ENCODE measurements at places on chromosomes 3 and 15. TPM values are rescaled to one million over a fixed set of nuclear protein-coding genes. Genes with fewer than 3 reads are reported as not detected.

HRH1 gene
- 3.3 TPM for polyA plus RNA-seq

CFAP100 gene
- 0.61 TPM for polyA plus RNA-seq

GNAT1 gene
- not detected for polyA plus RNA-seq

ATP13A5 gene
- polyA plus RNA-seq = not detected

PTPN23 gene
- 21.3 TPM for polyA plus RNA-seq

AGTR1 gene
- 20.1 TPM for polyA plus RNA-seq

ADAMTS7 gene
- polyA plus RNA-seq = 21.3 TPM

HMG20A gene
- polyA plus RNA-seq = 74.6 TPM

GABRG3 gene
- 0.71 TPM for polyA plus RNA-seq

FAM3D gene
- polyA plus RNA-seq = 1.1 TPM

TMC3 gene
- 0.21 TPM for polyA plus RNA-seq

WNT5A gene
- polyA plus RNA-seq = 49.8 TPM

CCR3 gene
- polyA plus RNA-seq = not detected

ROPN1 gene
- polyA plus RNA-seq = not detected

IL17RD gene
- 55.1 TPM for polyA plus RNA-seq

SLC51A gene
- 8.2 TPM for polyA plus RNA-seq

AMIGO3 gene
- polyA plus RNA-seq = 1.2 TPM

- DNase-seq = no peak
These were observed 77.4 kb upstream of the SLCO3A1 start for GRCh38 chr15:91776104-91776503.

- no peak for DNase-seq
These were observed 22.2 kb downstream of the STRIT1 start for GRCh38 chr3:155271343-155271613.

GRCh38 chr15:72737723-72738122, 45.8 kb downstream of the ADPGK start:
- no peak for DNase-seq

GRCh38 chr3:119636249-119636648, 24.1 kb downstream of the POPDC2 start:
- DNase-seq = no peak

- DNase-seq = no peak
These were observed 4.5 kb upstream of the IP6K1 start for GRCh38 chr3:49790626-49791411.

DNA sequence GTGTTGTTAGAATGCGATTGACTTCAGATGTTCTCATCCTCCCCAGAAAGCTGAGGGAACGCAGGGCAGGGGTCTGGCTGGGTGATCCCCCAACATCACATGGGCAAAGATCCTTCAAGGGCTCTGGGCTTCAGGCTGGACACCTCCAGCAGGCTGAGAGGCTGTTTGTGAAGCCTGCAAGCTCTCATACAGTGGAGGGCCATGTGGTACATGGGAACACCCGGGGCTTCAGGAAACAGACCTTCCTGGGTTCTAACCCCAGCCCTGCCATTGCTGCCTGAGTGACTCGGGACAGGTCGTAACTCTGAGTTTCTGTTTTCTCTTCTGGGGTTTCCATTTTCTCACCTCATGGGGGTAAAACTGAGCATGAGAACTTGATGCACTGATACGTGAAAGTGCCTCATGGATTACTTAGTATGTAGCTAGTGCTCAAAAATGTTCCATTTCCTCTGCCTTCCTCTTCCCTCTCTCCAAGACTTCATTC, 81.2 kb downstream of the TLE3 start:
- DNase-seq = no peak

GRCh38 chr3:190481779-190482178, 32.1 kb upstream of the TMEM207 start:
- DNase-seq = no peak

GRCh38 chr15:96047255-96047931, 283.1 kb upstream of the NR2F2 start:
- no peak for DNase-seq

DNA sequence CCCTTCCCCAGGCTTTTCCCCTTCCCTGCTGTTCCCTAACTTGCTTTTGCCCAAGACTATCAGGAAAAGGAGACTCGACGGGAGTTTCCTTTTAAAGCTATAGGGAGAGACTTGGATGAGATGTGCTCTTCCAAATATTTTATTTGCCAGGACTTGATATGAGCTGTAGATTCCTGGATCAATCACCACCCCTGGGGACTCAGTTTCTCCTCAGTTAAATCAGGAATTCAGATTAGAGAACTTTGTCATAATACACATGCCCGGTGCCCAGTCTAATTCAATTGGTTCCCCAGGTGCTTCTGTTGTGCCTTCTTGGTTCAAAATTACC, 46.6 kb downstream of the SMAD6 start:
- no peak for DNase-seq

DNA sequence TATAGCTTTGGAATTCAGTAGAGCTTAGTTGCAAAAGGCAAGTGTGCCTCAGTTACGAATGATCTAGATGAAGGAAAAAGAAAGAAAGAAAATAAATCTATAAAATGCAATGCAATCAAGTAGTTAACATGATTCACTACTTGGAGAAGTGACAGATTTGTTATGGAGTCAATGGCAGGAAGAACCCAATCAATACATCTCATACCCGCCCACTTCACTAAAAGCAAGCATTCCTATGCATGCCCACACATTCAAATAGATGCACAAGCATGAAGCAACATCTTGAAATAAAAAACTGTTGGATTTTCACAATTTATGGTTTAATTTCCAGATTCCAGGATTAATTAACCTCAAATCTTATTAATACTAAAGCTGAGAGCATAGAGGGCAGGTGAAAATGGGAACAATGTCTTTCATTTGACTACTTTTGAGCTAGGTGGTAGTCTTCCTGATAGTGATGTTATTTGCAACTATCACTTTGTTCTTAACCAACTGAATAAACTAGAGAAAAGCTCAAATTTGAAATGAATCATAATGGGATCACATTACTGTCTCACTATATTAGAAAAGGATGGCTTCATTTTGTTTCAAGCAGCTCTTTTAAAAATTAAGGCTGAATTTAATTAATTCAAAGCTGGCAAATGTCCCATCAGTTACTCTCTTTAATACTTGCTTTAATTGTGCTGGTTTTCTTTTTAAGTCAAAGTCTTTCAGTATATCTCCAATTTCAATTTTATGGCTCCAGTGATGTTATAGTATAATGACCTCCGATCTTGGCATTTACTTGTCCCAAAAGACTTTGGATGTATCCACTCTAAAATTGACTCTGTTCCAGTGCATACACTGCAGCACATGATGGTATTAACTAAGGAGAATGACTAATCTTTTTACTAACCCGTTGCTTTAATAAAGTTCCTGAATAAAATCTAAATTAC, 46.7 kb upstream of the CCDC50 start:
- DNase-seq = no peak

DNA sequence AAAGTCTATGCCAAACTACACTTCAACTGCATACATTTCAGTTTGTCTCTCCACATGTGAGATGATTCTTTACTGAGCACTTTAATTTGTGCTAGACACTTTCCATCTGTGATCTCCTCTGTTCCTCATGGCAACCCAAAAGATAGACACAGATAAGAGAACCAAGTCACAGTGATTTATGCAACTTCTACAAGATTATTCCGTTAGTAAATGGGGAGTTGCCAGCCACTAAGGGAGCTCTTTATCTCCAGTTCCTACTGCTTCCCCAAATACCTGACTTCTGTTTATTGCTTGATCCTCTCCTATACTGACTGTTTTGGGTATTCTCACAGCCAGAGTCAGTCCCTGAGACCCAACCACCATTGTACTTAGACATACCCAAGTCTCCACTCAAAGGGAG, 24.1 kb upstream of the AKAP13 start:
- no peak for DNase-seq

- no peak for DNase-seq
These were observed at the start of gene GADL1 for GRCh38 chr3:30894521-30895251. Gene GADL1 (minus strand): TSS chr3:30894661. CDS start chr3:30894614, 47 bp downstream.

DNA sequence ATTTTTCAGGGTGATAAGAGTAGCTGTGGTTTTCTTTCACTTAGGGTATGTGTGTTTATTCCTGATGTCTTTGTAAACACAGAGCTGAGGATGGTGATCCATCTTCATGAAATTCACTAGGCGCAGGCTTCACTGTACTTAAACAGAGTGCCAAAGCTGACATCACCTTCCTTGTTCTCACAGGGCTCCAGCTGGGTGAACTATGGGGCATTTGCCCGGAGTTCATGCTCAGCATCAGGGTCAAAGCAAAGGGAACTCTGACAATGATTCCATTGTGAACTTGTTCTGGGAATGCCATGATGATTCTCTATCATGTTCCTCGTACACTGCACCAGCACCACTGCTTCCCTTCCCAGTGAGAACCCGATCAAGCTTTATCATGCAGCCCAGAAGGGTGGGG, 184.8 kb upstream of the P2RY1 start:
- no peak for DNase-seq

GRCh38 chr3:170751083-170751898, 118.7 kb downstream of the RPL22L1 start:
- no peak for DNase-seq

DNA sequence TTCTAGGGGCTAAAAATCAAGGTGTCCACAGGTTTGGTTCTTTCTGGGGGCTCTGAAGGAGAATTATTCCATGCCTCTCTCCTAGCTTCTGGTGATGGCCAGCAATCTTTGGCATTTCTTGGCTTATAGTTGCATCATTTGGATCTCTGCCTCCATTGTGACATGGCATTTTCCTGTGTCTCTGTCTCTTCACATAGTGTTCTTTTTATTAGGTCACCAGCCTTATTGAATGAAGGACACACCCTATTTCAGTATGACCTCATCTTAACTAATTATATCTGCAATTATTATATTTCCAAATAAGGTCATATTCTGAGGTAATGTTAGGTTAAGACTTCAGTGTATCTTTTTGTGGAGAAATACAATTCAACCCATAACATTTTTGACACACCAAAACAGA, 3.2 kb upstream of the GBE1 start:
- no peak for DNase-seq

GRCh38 chr3:137134431-137134830, 176.6 kb downstream of the IL20RB start:
- DNase-seq = no peak

DNA sequence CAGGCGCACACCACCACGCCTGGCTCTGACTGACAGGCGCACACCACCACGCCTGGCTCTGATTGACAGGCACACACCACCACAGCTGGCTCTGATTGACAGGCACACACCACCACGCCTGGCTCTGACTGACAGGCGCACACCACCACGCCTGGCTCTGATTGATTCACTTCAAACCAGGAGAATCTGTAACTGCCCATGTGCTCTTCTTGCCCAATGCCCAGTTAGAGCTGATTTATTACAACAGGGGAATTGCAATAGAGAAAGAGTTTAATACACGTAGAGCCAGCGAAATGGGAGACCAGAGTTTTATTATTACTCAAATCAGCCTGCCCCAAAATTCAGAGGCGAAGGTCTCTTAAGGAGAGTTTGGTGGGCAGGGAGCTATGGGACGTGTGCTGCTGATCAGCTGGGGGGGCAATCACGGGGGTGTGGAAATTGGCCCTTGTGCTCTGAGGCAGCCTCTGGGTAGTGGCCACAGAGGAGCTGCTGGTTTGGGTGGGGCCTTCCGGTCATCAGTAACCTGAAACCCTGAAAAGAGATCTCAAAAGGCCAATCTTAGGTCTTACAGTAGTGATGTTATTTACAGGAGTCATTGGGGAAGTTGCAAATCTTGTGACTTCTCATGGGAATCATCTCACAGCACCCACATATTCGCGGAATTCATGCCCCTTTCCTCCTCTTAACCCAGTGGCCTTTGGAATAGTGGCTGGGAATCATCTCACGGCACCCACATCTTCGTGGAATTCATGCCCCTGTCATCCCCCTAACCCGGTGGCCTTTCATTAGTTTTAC, 63.8 kb upstream of the TFRC start:
- no peak for DNase-seq

GRCh38 chr3:30720586-30721313, 114.3 kb downstream of the TGFBR2 start:
- DNase-seq = no peak

GRCh38 chr15:92159906-92160841, 233.5 kb upstream of the ST8SIA2 start:
- no peak for DNase-seq

DNA sequence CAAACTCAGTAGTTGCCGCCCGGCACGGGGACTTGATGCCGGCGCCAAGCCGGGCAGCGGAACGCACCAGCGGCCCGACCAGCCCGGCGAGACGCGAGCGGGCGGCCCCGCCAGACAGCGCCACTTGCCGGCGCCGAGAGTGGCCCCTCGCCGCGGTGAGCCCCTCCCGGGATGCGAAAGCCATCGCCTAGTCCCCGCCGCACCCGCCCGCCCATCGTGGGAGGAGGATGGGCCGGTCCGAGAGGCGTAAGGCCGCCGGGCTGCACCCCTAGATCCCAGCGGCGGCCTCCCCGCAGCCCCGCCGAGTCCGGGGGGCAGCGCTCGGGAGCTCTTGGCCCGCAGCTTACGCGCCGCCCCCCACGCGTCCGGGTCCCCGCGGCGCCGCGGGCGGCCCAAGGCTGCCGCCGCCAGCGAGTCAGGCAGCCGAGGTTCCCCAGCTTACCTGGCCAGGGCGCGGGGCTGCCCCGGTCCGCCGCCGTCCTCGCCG, 609 bp downstream of the GOLGA8A start:
- peak; percentile 22 for DNase-seq

GRCh38 chr3:94972066-94972465, 909.2 kb downstream of the NSUN3 start:
- DNase-seq = no peak

DNA sequence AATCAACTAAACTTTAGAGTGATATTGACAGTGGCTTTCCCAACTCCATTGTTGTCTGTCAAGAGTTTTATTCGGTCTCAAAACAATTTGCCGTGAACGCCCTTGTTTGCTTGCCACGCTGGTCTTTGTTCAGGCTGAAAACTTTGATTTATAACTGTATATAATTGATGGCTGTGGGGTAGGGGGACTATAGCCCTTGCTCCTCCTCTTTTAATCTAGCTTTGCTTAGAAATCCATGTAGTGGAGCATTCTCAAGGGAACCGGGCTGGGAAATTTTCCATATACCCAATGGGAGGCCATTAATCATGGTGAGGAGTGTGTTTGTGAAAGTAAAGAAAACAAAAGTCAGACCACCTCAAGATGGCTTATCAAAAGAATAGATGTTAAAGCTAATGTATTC, 339.8 kb upstream of the RARB start:
- no peak for DNase-seq

DNA sequence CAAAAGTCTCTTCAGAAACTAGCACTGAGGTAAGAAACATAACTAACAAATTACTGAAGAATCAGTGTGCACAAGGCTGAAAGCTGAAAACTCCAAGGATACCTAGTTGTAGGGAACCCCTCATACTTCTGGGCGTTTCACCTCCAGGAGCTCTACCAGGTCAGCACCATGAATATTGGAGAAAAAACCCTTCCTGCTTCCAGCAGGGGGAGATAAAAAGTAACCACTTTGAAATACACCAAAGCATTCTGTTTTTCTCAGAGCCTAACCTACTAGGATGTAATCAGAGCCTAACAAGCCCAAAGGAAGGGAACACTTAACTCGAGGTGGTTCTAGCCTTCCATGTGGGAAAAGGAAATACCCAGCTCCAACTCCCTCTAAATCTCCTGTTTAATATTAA, 175.8 kb upstream of the MME start:
- no peak for DNase-seq

GRCh38 chr3:188431553-188431952, 277.6 kb downstream of the LPP start:
- no peak for DNase-seq

GRCh38 chr3:171038342-171038741, 11.8 kb upstream of the SLC2A2 start:
- no peak for DNase-seq
